ENCODE measurements at places on chromosomes 2 and 18.
A peak's percentile ranks its signal among the peaks of the same experiment; 100 is the strongest.

GRCh38 chr2:112962308-112963175 lies 15.3 kb upstream of the IL36G start:
- no peak for DNase-seq

DNA sequence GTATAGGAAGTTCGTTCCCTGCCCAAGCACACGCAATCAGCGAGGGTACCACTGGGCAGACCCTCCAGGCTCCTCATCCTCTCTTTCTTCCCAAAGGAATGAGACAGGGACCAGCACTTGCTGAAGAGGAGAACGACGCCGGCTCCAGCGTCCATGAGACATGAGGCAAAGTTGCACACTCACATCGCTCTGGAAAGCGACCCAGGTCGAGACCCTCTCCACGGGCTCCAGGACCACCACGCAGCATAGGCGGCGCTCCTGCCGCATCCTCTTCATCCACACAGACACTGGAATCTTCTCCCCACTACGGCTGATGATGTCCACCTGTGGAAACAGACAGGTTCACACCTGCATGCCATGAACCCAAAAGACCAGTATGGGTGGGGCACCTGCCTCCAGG lies 10.8 kb downstream of the PASK start:
- no peak for DNase-seq

DNA sequence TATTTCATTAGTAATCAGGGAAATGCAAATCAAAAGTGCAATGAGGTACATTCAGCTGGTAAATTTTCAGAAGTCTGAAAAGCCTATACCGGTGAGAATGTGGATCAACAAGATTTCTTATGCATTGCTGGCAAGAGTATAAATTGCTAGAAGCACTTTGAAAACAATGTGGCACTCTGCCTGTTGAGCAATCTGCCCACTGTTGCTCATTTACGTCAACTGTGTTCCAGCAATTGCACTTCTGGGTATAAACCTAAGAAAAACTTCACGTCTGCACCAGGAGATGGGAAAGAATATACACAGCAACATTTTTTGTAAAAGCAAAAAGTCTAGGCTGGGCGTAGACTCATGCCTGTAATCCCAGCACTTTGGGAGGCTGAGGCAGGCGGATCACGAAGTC lies 40.8 kb downstream of the MTERF4 start:
- peak; percentile 29 for DNase-seq

GRCh38 chr18:8034674-8035073 lies 467.6 kb downstream of the PTPRM start:
- DNase-seq, result no peak

- peak; percentile 57 for DNase-seq
Measured at GRCh38 chr18:58128381-58129374, 84.7 kb downstream of the NEDD4L start.

DNA sequence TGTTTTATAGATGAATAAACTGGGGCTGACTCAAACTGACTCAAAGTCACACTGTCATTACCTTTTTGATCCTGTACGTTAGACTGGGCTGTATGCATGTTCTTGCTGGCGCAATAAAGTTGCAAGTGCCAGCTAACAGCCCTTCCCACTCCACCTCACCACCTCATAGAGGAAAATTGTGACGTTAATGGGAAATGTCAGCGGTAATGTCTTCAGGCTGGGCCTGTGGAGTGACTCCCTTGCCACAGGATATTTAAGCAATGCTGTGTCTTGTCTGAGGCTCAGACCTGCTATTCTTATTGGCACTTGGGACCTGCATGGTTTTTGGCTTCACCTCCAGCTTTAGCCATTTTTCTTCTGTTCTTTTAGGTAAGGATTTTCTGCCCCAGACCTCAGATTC lies 25.2 kb upstream of the CASP10 start:
- DNase-seq, result no peak

DNA sequence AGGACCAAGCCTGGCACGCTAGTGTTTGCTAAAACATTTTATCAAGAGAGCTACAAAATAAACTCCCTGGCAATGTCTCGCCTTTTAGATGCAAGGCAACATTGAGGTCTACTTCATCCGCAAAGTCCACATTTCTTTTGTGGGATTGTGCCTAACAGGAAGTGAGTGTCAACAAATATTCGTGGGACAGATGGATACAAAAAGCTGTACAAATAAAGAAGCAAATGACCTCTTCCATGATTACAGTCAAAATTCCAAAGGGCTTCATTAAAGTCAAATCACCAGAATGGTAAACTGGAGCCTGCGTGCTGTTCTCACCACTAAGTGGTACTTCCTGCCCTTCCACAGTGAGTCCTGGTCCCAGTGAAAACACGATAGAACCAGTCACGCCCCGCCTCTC lies 40.4 kb downstream of the L3MBTL4 start:
- no peak for DNase-seq

- DNase-seq, result no peak
Measured at GRCh38 chr2:236261452-236261851, 2.8 kb downstream of the ASB18 start.

- DNase-seq, result no peak
Measured at GRCh38 chr18:71846716-71847115, 697.4 kb downstream of the CBLN2 start.

- DNase-seq, result no peak
Measured at GRCh38 chr2:203797276-203797675, 70.3 kb upstream of the CTLA4 start.

GRCh38 chr18:12882453-12883371 lies 1.3 kb downstream of the PTPN2 start:
- DNase-seq, result peak; percentile 57

GRCh38 chr2:70385204-70385603 lies 83.3 kb upstream of the FAM136A start:
- no peak for DNase-seq

DNA sequence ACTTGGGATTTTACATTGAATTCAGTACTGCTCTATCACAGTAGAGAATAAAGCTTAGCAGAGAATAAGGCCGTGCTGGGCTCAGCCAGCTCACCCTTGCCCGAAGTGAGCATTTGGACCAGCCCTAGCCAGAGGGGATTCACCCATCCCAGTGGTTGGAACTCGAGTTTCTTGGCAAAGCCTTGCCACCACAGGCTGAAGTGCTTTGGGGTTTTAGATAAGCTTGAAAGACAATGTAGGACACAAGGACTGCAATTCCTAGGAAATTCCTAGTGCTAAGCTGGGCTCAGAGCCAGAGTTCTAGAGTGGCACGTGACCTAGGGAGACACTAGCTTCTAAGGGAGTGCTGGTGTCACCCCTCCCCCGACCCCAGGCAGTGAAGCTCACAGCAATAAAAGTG lies 28.0 kb downstream of the SERPINB11 start:
- no peak for DNase-seq

- peak; percentile 70 for DNase-seq
Measured at GRCh38 chr2:216057688-216058193, 23.9 kb downstream of the PECR start.

- DNase-seq, result no peak
Measured at GRCh38 chr2:36528766-36529392, 69.1 kb downstream of the FEZ2 start.

- DNase-seq, result no peak
Measured at GRCh38 chr18:25813110-25813509, 277.3 kb downstream of the SS18 start.

GRCh38 chr2:1907849-1908533 lies 163.7 kb upstream of the PXDN start:
- no peak for DNase-seq

- DNase-seq, result no peak
Measured at GRCh38 chr2:119483896-119484718, 40.2 kb downstream of the SCTR start.

DNA sequence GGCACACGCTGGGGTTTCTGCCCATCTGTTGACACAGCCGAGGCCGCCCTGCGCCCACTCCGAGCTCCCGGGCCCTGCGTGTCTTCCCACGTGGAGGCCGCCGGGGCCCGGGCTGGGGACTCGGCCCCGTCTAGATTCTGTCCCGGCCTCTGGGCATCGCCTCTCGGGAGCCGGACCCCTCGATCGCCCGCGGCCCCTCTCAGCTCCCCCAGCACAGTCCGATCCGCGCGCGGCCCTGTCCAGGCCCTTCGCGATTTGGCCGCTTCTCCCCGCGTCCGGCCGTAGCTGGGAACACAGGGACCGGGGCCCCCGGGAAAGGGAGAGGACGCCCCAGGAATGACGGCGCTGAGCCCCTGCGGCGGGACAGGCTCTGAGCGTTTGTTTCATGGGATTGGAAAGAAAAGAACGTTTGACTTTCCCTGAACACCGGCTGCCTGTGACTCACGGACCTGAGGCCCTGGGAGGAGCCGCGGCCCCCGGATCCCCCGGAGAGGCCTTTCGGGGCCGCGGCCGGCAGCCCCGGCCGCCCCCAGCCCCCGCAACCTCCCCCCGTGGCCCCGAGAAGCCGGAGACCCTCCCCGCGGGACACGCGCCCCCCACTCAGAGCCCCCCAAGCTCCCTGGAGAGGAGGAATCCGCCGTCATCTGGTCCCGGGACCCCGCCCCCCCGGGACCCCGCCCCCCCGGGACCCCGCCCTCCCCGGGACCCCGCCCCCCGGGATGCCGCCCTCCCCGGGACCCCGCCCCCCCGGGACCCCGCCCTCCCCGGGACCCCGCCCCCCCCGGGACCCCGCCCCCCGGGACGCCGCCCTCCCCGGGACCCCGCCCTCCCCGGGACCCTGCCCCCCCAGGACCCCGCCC lies 62.7 kb upstream of the CTDP1 start:
- DNase-seq, result peak; percentile 15

DNA sequence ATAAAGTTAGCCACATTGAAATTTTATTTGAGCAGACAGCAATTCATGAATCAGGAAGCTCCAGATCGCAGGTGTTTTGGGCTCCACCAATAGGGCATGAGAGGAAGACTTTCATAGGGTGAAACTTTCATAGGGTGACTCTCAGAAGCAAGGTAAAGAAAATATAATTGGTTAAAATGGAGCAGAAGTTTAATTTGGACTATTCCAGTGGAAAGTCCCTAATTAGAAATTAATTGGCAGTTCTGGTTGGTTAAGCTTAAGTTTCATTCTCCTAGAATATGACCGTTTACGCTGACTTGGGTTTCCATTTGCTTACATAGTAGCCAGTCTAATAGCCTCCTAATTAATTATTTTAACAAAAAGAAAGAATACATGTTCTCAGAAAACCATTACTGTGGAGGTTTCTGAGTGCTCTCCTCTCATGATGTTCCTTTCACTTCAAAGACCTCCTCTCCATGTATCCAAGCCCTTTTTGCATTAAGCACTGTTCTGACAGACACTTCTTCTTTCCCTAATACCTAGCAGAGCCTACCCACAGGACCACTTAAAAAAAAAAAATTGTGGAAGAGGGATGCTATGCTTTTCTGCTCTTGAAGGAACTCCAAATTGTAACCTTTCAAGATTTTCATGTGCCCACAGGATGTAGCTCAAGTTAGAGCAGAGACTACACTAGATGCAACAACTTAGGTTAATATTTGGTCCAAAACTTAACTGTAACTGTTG lies 99.1 kb downstream of the MREG start:
- no peak for DNase-seq

DNA sequence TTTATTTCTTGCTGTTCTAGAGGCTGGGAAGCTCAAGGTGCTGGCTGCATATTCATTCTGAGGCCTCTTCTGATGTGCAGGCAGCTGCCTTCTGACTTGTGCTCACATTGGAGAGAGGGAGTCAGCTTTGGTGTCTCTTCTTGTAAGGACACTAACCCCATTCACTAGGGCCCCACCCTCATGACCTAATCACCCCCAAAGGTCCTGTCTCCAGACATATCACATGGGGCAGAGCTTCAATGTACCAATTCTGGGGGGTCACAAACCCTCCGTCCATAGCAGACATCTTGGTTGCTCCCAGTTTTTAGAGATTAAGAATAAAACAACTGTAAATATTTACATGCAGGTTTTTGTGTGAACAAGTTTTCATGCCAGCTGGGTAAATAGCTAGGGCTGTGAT lies 109.1 kb downstream of the RTP5 start:
- DNase-seq, result no peak

DNA sequence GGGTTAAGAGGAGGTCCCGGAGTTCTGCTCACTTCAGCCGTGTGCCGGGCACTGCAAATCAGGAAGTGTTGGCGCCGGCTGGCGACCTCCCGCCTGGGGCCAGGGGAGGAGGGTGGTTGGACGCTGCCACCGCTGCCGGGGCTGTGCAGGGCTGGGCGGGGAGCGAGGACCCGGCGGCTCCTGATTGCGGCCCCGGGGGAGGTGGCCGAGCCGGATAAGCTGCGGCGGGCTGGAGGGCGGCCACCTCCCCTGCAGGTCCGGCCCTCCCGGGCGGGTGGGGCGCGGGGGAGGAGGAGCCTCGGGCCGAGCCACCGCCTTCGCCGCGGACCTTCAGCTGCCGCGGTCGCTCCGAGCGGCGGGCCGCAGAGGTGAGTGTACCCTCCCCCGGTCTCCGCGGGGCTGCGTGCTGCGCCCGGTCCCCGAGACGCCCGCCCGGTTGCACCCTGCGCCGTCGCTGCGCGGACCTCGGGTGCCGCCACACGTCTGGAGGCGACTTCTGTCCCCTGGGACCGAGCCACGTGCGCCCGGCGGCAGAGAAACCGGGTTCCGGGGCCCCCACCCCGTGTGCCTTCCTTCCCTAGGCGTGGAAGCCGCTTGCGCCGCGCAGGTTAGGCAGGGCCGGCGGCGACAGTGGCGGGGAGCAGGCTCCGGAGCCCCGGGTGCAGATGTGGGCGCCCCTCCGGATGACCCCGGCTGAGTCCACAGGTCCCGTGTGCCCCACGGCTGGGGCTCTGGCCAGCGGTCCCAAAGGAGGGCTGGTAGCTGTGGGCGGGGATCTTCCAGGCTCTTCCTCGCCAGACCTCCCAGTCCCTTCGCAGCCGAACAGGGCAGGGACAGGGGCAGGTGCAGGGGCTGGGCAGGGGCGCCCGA lies at the start of gene STEAP3:
Gene STEAP3 (plus strand): TSS at position 314 of the 870 bp plus-strand sequence. CDS start 7,179 bp downstream, outside the sequence.
- peak; percentile 35 for DNase-seq

DNA sequence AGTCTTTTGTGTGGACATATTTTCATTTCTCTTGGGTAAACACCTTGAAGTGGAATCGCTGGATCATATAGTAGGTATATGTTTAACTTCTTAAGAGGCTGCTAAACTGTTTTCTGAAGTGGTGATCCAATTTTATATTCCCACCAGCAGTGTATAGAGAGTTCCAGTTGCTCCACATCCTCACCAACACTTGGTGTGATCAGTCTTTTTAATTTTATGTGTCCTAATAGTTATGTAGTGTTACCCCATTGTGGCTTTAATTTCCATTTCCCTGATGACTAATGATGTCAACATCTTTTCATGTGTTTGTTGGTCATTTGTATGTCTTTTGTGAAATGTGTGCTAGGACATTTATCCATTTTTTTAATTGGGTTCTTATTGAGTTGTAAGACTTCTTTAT lies 56.9 kb downstream of the DGKD start:
- DNase-seq, result no peak

DNA sequence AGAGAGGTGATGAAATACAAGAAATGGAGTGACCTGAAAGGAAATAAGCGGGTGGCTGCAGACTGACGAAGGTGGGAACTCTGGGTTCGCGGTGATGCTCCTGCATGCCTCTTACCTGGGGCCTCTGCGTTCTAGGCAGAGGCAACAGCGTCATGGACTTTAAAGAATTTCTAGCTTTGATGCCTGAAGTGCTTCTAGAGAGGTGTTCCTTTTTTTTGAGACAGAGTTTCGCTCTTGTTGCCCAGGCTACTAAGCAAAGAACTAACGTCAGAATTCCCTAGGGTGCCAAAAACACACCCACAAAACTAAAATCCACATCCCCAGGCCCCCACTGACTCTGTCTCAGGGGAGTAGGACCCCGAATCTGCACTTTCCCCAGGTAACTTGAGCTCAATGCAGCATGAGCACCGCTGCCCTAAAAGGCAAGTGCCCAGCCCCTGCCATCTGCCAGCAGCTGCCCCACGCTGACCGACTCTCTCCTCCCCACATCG lies 110.5 kb upstream of the ID2 start:
- no peak for DNase-seq

GRCh38 chr18:21915546-21915945 lies 175.0 kb downstream of the MIB1 start:
- DNase-seq, result no peak

- DNase-seq, result no peak
Measured at GRCh38 chr2:209986415-209986814, 16.0 kb upstream of the RPE start.

GRCh38 chr18:76453932-76454331 lies 41.1 kb downstream of the ZNF516 start:
- no peak for DNase-seq

Data from IMR-90 (cell line).